ENCODE measurements at places on chromosomes 3 and 15. TPM values are rescaled to one million over a fixed set of nuclear protein-coding genes. Genes with fewer than 3 reads are reported as not detected.
A peak's percentile ranks its signal among the peaks of the same experiment; 100 is the strongest.

- DNase-seq: peak; percentile 58
These were observed 47.2 kb upstream of the SMAD6 start for GRCh38 chr15:66654739-66655375.

GRCh38 chr15:90367576-90367975, 15.5 kb downstream of the ZNF774 start:
- no peak for DNase-seq

DNA sequence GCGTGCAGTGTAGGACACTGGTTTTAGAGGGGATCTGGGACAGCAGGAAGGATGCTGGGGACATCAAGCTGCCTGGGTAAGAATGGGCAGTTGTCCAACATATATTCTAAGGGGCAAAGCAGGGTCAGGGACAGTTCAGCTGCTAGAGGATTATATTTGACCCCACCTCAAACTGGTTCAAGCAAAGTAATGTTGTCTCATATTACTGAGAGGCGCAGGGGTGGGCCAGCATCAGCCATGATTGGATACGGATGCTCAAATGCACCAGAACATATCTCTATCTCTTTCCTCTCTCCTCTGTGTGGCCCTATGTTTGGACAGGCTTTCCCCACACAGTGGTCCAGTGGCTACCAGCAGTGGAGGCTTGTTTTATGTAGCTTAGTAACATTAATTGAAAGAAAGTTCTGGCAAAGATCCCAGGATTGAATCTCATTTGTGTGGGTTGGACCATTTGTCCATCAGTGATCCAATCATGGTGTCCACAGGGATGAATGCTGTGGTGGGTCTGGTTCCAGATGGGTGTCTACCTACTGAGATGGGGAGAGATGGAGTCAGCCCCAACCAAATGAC, 49.8 kb upstream of the RGMA start:
- no peak for DNase-seq

GRCh38 chr3:78580681-78581080, 1187.1 kb downstream of the ROBO1 start:
- no peak for DNase-seq

GRCh38 chr15:58588096-58588495, 156.3 kb downstream of the LIPC start:
- no peak for DNase-seq

DNA sequence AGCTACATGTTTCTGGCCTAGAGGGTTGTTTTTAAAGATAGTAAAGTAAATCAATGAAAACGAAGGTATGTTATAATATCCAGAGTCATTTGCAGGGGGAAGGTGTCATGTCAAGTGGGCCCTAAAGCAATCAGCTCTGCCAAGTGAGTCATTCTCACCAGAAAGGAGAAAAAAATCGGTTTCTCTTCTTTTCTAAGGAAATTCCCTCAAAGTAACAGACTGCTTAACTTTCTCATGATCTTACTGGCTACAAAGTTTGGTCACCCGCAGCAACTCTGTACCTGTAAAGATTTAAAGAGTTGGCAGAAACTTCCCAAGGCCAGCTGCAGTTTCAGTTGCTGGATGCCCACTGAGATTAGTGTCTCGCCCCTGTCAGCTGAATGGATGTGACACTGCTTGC, 5.5 kb upstream of the FSIP1 start:
- no peak for DNase-seq

GRCh38 chr3:23950293-23950692, 5.2 kb downstream of the NR1D2 start:
- no peak for DNase-seq

DNA sequence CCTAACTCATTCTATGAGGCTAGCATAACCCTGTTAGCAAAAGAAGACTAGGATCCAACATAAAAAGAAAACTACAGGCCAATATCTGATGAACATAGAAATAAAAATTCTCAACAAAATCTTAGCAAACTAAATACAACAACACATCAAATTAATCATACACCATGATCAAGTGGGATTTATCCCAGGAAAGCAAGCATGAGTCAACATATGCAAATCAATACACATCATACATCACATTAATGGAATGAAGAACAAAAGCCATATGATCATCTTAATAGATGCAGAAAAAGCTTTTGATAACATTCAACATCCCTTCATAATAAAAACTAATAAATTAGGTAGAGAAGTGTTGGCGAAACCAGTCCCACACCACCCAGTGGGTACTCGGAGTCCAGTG, 136.1 kb upstream of the MME start:
- no peak for DNase-seq

GRCh38 chr3:32376115-32376514, 15.5 kb upstream of the CMTM7 start:
- no peak for DNase-seq

GRCh38 chr3:40691452-40691861, 166.7 kb downstream of the ZNF621 start:
- no peak for DNase-seq

Gene STXBP5L
- total RNA-seq: not detected

Gene THSD4
- 176 TPM for total RNA-seq

Gene CEP63
- 31.2 TPM for total RNA-seq

Gene MPI
- 69.6 TPM for total RNA-seq

Gene PLAAT1
- total RNA-seq: 4.5 TPM

Gene CASR
- not detected for total RNA-seq

Gene SLC22A13
- 0.24 TPM for total RNA-seq
